ENCODE measurements at places on chromosomes 6 and 20.

GRCh38 chr20:50417023-50417329, 93.2 kb upstream of the PTPN1 start:
- DNase-seq, result no peak

GRCh38 chr20:63619505-63619904, 7.4 kb downstream of the GMEB2 start:
- no peak for DNase-seq

- DNase-seq, result no peak
Measured at GRCh38 chr6:115091461-115091860, 748.6 kb upstream of the HS3ST5 start.

DNA sequence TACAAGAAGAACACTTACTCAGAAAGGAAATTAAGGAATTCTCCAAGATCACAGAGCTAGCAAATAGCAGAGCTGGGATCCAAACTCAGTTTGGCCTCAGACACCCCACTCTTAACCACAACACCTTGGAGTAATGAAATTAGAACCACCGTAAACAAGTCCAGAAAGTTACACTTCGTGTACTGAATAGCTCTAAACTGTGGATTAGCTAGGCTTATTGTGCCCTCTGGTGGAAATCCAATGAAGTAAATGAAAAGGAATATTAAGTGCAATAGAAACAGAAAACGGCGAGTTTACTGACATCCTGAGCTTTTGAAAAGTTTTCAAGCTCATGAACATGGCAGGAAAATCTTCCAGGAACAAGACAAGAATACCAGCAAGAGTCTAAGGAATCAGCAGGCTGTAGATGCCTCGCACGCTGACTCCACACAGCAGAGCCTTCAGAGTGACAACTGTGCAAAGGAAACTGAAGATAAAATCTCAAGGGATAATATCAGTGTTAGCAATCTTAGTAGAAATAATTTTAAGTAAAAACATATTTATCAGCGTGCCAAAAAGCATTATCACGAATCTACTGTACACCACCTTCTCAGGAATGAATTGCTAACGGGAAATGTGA, 34.6 kb downstream of the FBXO5 start:
- DNase-seq, result no peak

DNA sequence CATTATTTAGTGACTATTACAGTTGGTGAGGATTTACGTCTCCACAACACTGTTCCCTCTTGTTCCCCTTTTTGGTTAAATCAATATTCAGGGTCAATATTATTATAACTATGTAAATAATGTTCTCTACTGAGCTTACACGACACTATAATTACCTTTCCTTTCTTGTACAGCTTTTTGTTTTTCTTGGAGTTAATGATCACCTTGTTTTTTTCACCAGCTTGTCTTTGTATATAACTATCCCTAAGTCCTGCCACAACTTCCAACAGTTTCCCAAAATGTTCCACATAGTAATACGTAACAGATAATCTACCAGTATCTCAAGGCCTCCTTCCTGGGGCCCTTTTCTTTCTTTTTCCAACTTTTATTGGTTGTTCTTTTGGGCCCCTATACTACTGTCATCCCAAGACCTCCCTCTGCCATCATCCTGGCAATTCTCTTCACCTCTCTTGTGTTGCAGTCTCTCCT, 142.0 kb upstream of the SOX4 start:
- DNase-seq, result no peak

DNA sequence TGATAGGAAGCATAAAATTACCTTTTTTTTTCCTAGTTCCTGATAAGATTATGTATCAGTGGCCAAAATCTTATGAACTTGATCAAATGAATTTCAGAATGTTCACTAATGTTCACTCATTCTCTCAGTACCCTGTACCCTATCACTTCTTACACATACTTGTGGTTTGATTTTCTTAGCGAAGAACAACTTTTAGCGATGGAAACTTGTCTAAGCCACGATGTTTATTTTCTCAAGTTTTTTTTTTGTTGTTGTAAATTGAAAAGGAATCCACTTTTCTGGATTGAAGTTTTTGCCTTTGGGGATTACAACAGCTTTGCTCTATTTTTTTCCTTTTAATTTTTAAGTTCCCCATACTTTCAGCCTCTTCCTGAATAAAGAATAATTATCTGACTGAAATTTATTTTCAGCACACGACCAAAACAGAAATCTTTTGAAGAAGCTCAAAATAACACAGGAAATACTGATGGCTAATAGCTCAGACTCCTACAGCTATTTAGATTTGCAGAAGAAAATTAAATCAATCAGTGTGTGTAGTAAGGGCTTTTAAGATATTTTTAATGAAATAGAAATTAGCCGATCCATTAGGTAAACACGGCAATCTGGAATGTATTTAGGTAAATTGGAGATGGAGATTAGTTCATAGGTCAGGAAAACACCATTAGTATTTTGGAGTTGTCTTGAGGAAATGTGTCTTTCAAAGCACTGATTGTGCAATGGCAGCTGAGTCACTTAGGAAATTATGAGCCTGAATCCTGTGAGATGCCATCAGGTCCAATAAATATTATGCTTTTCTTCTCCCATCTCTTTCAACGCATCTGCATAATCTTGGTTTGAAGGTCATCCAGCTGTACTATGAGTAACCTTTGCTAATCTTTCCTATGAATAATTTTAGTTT, 217.5 kb downstream of the GJA1 start:
- DNase-seq, result no peak

DNA sequence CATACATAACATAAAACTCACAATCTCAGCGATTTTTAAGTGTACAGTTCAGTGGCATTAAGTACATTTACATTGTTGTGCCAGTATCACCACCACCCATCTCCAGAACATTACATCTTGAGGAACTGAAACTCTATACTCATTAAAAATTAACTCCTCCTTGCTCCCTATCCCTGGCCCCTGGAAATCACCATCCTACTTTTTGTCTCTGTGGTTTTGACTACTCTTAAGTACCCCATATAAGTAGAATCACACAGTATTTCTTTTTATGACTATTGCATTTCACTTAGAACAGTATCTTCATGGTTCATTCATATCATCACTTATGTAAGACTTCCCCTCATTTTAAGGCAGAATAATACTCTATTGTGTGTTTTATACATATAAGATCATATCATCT, 1108.1 kb downstream of the GRIK2 start:
- no peak for DNase-seq
